ENCODE measurements at places on chromosomes 3 and 15. TPM values are rescaled to one million over a fixed set of nuclear protein-coding genes. Genes with fewer than 3 reads are reported as not detected.

Gene B3GALNT1
- total RNA-seq: 9.6 TPM

Gene CEP152
- 19.7 TPM for total RNA-seq

Gene CSTA
- 11.0 TPM for total RNA-seq

Gene ARID3B
- 8.1 TPM for total RNA-seq

Gene ZBTB20
- 42.1 TPM for total RNA-seq

Gene CXCR6
- not detected for total RNA-seq

DNA sequence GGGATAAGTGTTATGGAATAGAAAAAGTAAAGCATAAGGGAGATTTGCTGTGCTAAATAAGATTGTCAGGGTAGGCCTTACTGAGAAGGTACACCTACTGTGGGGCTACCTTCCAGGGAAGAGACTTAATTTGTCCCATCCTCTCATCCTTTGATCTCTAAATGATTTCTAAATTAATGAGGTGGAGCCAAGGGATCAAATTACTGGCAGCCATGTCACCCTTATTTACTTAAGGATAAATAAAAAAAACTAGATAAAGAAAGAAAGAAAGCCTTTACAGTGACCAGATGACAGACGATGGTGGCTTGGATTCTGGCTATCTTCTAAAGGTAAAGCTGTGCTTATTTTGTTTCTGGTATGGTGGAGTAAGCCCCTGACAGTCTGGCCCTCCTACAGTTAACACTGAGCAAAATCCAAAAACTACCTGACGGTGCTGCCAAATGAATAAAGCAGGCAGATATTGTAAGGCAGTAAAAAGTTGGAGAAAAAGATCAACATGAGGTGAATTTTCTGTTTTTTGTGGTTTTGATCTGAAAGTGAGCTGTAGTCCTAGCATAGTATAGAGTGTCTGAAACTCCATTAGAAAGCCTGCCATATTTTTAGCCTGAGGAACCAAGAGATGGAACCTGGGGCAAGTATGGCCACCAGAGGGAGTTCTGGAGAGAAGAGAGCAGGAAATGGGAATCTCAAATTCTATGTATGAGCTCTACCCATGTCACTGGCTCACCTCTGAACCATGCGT, 285.1 kb upstream of the MANF start:
- no peak overlapping the region for H3K27ac ChIP-seq
- H3K27me3 ChIP-seq: no peaks in the 10 kb centered on the region
- H3K4me3 ChIP-seq: no peak overlapping the region
- peak; percentile 41 for DNase-seq
- no peaks in the 10 kb centered on the region for H3K36me3 ChIP-seq

- no peak for DNase-seq
- H3K36me3 ChIP-seq: no peaks in the 10 kb centered on the region
- peaks cover 46% of the 10 kb centered on the region for H3K4me1 ChIP-seq
- H3K4me3 ChIP-seq: no peak overlapping the region
Observed at GRCh38 chr15:91944331-91944730, 90.8 kb downstream of the SLCO3A1 start.

DNA sequence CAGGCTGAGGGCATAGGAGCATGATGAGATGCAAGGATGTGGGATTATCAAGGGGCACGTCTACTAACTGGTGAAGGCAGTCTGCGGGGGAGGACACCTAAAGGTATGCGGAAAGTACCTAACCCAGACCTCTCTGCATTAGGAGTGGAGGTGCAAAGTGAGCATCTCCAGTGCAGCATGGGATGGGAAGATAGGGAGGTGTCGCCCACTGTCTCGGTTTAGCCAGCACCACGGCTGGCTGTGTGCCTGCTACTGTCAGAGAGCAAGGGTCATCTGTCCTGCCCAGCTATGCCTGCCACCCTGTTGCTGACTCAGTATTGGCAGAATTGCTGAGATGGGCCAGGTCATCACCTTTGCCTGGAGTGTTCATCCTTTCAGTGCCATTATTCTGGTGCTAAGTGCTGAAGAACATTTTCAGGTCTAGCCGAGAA, 40.1 kb downstream of the OXNAD1 start:
- peaks cover 4% of the 10 kb centered on the region for H3K4me1 ChIP-seq
- H3K36me3 ChIP-seq: no peaks in the 10 kb centered on the region
- H3K27ac ChIP-seq: no peak overlapping the region
- H3K4me3 ChIP-seq: no peak overlapping the region
- DNase-seq: no peak

GRCh38 chr3:33447958-33448357, 7.8 kb upstream of the UBP1 start:
- H3K4me3 ChIP-seq: no peak overlapping the region
- H3K36me3 ChIP-seq: no peaks in the 10 kb centered on the region
- H3K4me1 ChIP-seq: no peaks in the 10 kb centered on the region

- no peaks in the 10 kb centered on the region for H3K27me3 ChIP-seq
- no peak overlapping the region for H3K4me3 ChIP-seq
- H3K4me1 ChIP-seq: peaks cover 16% of the 10 kb centered on the region
- no peak overlapping the region for H3K27ac ChIP-seq
Observed at GRCh38 chr15:73959012-73959581, 32.8 kb downstream of the LOXL1 start.

- no peaks in the 10 kb centered on the region for H3K4me1 ChIP-seq
- DNase-seq: no peak
- no peak overlapping the region for H3K4me3 ChIP-seq
- no peaks in the 10 kb centered on the region for H3K36me3 ChIP-seq
- no peaks in the 10 kb centered on the region for H3K27me3 ChIP-seq
Observed at GRCh38 chr3:102165367-102165766, 269.4 kb upstream of the ZPLD1 start.

DNA sequence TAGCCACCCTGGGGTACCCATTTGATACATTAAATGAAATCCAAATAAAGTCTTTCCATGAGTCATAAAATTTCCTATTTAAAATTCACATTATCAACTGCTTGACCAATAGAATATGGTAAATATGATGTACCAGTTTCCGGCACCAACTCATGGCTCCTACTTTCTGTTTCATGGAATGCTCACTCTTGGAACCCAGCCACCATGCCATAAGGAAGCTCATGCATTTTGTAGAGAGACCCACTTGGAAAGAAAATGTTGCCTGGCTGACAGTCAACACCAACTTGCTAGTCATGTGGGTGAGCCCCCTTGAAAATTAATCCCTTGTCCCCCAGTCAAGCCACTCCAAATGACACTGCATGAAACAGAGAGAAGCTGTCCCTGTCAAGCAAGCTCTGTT, 57.2 kb downstream of the WWTR1 start:
- no peak overlapping the region for H3K27ac ChIP-seq
- DNase-seq: no peak

DNA sequence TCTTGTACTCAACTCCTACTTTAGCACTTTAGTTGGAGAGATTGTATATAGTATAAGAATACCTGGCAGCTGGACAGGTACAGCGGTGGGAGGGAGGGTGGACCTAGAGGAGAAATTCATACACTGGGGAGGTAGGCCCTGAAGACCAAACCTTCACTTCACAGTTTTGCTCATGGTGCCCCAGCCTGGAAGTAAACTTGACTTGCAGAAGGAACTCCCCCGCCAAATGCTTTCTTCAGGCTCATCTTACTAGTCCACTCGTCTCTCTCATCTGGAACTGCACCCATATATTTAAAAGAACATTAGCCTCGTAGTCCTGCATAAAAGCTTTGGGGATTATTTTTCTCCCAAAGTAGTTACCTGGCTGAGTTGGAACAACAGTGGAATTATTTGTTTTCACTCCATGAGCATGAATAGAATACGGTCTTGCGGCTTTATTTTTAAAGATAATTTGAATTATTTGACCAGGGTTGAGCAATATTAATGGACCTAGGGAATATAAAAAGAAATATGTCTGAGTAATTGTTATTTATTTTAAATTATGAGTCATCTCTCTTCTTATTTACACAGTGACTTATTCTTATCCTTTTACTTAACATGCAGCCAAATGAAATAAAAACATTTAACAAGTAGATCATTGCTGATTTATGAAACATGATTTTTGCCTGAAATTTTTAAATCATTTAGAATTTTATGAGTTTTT, 25.5 kb upstream of the CP start:
- no peaks in the 10 kb centered on the region for H3K36me3 ChIP-seq
- peaks cover 19% of the 10 kb centered on the region for H3K4me1 ChIP-seq
- H3K27me3 ChIP-seq: no peaks in the 10 kb centered on the region
- no peak overlapping the region for H3K4me3 ChIP-seq
- DNase-seq: no peak
- no peak overlapping the region for H3K27ac ChIP-seq

DNA sequence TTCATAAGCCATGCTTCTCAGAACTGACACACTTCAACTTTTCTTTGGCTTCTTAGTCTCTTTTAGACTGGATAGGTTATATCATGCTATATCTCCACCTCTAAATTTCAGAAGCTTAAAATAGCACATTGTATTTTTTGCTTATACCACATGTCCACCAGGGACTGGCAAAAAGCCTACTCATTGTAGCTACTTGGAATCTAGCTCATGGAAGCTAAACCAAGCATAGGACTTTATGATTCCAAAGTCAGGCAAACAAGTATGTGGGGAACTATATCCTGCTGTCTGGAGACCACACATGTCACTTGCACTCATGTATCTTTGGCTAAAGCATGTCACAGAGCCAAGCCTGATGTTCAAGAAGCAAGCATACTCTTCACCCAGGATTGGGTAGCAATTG, 245.0 kb upstream of the RASGRP1 start:
- no peak for DNase-seq
- no peak overlapping the region for H3K27ac ChIP-seq
- H3K4me1 ChIP-seq: no peaks in the 10 kb centered on the region
- H3K27me3 ChIP-seq: peaks cover 8% of the 10 kb centered on the region
- no peak overlapping the region for H3K4me3 ChIP-seq
- no peaks in the 10 kb centered on the region for H3K36me3 ChIP-seq

- DNase-seq: no peak
- H3K27ac ChIP-seq: no peak overlapping the region
- no peaks in the 10 kb centered on the region for H3K36me3 ChIP-seq
Observed at GRCh38 chr3:34020726-34021680, 222.6 kb downstream of the PDCD6IP start.

- H3K27me3 ChIP-seq: peaks cover 12% of the 10 kb centered on the region
- DNase-seq: no peak
- H3K4me1 ChIP-seq: no peaks in the 10 kb centered on the region
- H3K36me3 ChIP-seq: no peaks in the 10 kb centered on the region
- no peak overlapping the region for H3K27ac ChIP-seq
- no peak overlapping the region for H3K4me3 ChIP-seq
Observed at GRCh38 chr3:33957176-33957575, 158.7 kb downstream of the PDCD6IP start.

DNA sequence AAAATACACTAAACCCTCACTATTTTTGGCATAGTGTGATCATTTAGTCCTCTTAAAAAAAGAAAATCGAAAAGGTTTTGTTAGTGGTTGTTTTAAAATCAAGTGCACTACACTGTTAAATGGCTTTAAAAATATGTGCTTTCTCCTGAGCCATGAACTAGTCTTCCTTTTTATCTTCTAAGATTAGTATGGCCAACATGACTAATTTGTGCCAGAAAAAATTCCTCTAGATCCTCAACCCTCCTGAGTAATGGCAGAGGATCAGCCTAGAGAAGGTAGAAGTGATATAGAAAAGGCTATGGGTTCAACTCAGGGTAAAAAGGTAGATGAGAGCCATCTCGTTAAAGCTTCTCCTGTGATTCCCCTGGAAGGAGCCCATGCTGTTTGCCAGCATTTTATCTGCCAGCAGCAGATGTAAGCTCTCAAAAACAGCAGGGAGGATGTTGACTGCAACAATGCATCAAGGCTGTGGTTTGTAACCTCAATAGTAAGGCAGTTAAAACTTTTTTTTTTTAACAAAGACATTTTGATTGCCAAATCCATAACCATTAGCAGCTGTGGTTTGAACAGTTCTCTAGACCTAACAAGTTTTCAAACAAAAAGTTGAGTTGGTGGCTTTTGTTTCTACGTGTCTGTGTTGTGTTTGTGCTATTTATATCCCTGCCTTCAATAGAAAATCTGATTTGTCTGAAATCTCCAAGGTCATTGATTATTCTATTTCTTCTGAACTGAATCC, 30.2 kb upstream of the ZNF609 start:
- H3K4me1 ChIP-seq: peaks cover 8% of the 10 kb centered on the region
- 0 out of 2 replicates have a peak, but pooled peaks cover 3% of the 10 kb centered on the region for H3K36me3 ChIP-seq
- no peak for DNase-seq

DNA sequence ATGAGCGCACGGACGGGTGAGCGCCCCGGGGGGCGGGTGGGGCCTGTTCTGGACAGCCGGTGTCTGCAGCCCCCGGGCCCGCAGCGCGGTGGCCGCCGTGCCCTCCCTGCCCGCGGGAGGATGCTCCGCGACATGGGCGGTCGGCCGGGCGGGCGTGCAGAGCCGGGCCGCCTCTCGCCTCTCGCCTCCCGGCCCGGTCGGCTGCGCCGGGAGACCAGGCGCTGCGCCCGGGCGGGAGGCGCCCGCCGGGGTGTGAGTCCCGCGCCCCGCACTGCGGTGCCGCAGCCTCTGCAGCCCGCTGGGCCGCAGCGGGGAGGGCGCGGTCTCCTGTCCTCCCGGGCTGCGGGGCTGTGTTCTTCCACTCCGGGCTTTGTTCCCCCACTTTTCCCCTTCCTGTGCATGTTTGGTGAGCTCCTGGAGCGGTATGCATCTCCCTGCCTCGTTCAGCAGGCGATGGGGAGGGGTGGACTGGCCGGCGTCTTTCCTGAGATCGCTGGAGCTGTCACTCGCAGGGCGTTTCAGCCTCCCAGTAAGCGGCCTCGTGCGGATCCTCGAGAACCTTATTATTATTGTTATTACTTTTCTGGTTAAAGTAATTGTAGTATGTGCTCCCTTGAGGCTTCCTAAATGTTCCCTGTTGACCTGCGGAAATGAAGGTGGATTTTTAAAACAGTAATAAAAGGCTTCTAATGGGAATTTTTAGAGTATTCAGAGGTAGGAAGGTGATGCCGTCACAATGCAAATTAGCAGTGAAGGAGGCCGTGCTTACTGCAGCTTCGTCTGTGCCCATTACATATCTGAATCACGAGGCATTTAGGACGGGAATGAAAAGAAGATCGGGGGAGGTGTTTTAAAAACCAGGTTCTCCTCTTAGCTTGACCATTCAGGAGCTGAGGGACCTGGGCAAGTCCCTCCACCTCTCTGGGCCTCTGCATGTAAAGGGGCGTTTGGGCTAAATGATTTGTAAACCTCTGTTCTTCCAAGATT, 593 bp downstream of the TMOD2 start:
- H3K4me3 ChIP-seq: peak overlapping the region; percentile 61
- no peaks in the 10 kb centered on the region for H3K27me3 ChIP-seq
- no peak overlapping the region for H3K27ac ChIP-seq
- no peak for DNase-seq

- H3K36me3 ChIP-seq: no peaks in the 10 kb centered on the region
- H3K27me3 ChIP-seq: no peaks in the 10 kb centered on the region
- H3K4me3 ChIP-seq: no peak overlapping the region
- DNase-seq: peak; percentile 92
Observed at GRCh38 chr15:43913026-43913780, 86.4 kb downstream of the WDR76 start.

DNA sequence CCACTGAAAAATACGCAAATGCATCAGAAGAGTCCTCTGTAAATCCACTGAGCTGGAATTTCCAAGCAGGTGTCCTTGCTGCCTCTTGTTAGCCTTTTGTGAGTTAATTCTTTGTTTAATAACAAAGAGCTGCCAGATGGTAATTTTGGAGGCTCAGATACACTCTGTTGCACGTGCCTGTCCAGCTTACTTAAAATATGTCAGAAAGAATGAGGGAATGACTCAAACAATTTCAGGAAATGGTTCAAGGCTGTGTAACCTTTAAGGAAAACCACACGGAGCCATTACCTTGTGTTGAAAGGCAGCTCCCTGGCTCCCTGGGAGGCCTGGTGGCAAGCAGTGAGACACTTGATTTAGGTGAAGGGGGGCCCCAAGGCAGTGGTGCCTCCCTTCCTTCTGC, 302.2 kb upstream of the CTDSPL start:
- H3K27me3 ChIP-seq: peaks cover 7% of the 10 kb centered on the region
- no peaks in the 10 kb centered on the region for H3K36me3 ChIP-seq
- no peaks in the 10 kb centered on the region for H3K4me1 ChIP-seq
- no peak overlapping the region for H3K27ac ChIP-seq
- no peak for DNase-seq
